Fibroblast of upper back skin (primary cell): ENCODE measurements at places on chromosomes 5 and 9.

GRCh38 chr5:66239034-66239433, 94.9 kb downstream of the SREK1 start:
- DNase-seq, result no peak

GRCh38 chr5:61738446-61738845, 406.4 kb downstream of the ZSWIM6 start:
- DNase-seq, result no peak

DNA sequence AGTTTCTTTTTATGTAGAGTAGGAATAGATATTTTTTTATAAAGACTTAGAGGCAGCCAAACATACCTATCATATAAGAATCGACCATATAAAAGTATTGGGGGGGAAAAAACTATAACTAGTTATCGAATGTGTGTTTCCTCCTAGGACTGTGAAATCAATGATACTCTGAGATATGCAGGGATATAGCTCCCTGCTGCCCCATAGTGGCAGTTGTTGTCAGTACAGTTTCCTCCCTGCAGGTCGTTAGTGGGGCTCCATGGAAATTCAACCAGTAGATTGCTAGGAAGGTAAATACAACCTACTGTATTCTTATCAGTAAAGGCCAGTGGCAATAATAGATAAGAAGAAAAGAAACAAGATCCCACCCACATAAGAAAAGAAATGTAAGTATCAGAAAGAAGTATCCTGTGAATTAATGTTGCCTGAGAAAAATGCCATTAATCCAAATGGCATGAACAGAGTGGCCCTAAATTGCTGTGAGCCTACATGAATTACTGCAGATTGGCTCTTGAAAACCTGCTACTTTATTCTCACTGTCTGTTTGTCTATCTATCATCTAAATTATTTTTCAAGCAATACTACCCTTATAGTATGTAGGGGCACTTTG, 136.9 kb upstream of the FBN2 start:
- DNase-seq, result peak; percentile 64

- peak; percentile 38 for DNase-seq
Measured at GRCh38 chr9:89023740-89024139, 32.5 kb downstream of the S1PR3 start.

- DNase-seq, result no peak
Measured at GRCh38 chr5:1032551-1033027, 24.0 kb downstream of the NKD2 start.

DNA sequence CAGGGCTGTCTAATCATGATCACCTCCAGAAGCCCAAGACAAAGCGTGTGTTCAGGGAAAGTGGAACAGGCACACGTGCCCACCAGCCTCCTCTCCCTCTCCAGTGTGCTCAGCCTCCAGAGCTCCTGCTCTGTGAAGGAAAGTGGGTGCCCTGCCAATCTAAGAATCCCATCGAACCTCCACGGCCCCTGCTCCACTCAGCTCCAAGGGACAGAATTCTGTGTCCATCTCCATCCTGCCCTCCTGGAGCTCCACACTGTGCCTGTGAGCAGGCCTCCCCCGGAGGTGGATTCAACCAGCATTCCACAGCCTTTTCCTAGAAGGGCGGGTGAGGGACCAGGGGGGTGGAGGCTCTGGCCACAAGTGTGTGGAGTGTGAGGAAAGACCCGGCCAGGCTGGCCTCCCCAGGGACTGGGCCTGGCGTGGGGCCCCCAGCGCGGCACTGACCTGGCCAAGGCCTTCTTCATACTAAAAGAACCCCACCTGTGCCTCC, 6.0 kb downstream of the EEIG1 start:
- DNase-seq, result peak; percentile 60

DNA sequence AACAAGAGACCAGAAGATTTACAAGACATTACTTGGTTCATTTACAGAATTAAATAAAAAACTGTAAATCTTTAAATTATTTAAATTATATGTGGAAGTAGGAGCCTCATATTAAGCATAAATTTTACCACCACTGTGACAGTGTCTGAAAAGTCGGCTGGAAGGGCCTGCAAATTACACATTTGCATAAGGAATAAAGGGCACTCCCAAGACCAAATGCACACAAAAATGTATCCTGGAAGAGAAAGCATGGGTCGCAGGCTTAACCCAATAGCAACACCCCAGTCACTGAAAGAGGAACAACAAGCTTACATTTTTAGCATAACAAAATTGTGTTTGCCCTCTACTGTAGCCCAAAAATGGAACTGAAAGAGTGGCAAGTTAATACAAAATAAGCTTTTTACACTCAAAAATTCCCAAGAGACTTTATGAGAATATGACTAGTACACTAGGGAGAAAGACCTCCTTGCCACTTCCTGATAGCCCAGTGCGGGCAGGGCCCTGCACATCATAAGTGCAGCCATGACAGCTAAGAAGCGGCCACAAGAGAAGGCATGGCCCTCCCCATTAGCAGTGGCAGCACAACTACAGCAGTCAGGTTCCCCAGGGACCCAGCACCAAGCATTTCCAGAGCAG, 482.0 kb downstream of the DTWD2 start:
- no peak for DNase-seq
